ENCODE measurements at places on chromosomes 6 and 20.

- no peak for DNase-seq
These were observed 8.5 kb downstream of the EBF4 start for GRCh38 chr20:2700913-2701620.

DNA sequence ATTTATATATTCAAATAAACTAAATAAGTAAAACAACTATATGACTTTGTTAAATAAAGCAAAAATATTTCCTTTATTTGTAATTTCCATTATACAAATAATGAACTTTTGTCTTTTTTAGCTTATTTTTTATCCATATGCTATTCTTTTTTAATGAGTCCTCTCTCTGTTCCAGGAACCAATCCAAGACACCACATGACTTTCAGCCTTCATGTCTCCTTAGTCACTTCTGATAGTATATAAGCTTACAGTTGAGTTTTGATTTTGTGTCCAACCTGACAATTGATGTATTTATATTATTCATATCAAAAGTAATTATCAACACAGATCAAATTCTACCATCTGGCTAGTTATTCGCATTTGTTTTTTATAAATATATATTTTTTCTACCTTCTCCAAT is 582.3 kb upstream of the GJE1 start:
- DNase-seq: no peak

DNA sequence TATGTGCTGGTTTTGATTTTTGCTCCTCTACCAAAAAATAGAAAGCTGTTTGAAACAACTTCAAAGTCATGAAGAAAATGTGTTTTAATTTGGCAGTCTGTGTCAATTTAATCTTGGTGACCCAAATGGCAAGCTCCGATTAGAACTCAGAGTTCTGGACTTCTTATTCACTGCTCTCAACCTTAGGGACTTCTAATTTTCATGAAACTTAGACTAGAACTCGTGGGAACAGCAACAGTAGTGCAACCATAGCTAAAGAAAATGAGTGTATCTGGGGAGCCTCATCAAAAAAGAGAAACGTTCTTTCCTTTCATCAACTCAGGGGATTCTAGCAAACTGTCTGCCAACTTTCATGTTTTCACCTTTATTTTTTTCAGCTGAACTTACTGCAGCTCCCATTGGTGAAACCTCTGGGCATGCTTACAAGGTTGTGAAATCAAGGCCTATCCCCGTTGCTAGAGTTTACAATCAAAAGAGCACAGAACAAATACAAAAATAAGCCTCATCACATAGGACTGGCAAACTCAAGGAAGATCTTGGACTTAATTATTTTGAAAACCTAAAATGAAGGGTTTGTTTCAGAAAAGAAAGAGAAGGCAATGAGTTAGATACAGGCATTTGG is 114.0 kb upstream of the HSF2 start:
- DNase-seq: no peak

GRCh38 chr6:12260458-12261093 is 29.6 kb upstream of the EDN1 start:
- DNase-seq: no peak

- no peak for DNase-seq
These were observed 429.1 kb upstream of the CDH4 start for GRCh38 chr20:60822699-60823607.

GRCh38 chr6:102813489-102814275 is 1420.2 kb downstream of the GRIK2 start:
- no peak for DNase-seq

DNA sequence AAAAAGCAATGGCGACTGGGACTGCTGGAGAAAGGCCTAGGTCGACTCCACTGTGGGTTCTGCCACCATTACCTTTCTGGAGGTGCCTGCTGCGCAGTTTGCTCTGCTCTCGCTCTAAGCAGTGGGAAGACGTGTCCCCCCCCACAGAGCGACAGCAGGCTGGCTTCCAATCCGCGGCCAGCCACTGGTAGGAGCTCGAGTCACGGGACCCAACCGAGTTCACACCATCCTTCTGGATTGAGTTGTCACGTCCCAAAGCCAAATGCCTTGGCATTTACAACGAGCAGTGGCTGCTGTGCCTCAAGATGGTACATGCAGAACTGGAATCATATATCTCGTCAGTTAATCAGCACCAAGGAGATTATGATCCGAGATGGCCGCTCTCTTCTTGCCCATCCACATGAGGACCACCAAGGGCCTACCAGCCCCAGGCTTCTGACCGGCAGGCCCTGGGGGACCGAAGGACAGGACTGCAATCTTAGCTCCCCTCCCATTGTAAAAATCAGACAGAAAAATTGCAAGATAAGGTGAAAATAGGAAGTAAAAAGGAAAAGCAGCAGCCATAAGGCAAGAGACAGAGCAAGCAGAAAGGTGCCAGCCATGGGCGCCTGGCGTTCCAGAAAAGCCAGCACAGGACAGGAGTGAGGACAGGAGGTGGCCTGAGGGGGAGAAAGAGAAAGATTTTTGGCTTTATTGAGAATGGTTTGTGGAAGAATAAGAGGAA is 74.4 kb downstream of the TRAM2 start:
- DNase-seq: no peak

DNA sequence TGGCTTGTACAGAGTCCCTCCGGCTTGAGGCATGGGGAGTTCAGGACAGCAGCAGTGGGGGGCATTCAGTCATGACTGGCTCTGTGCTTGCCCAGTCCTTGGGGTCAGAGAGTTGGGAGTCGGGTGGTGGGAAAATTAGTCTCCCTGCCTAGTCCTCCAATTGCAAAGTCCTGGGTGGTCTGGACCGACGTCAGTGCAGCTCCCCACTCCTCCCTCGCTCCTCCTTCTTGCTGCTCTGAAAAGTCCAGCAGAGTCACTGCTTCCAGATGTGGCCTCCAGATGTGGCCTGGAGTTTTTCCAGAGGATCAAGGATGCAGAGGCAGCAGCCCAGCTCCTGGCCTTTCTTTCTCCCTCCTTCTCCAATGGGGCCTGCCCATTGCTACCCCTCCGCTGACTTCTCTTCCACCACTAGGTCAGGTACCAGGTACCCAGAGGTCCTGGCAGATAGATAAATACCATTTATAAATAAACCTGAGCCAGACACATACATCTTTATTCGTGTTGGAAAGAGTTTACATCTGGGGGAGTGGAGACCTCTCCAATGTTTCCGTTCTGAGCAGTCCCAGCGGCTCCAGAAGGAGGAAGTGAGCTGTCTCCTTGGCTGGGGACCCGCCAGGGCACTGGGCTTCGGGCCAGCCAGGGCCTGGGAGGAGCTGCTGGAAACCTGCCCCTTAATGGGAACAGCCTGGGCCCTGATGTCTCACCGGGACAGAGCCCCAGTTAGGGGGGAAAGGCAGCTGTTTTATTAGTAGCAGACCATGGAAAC is 49.0 kb upstream of the RNF24 start:
- DNase-seq: no peak

DNA sequence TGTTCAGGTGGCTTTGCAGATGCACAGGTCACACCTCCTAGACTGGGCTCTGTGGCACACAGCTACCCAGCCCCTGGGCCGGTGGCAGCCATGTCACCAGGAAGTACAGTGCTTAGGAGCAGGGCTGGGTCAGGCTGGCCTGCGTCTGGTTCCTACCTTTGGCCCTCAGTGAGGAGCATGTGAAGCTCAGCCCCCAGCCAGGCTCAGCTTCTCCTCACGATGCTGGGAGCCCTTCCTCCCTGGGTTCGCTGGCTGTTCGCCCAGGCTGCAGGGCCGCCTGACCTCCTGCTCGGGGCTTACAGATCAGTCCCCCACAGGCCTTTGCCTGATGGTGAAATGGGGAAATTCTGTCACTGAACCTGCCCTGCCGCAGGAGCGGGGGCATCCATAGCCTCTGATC is 23.1 kb downstream of the SPATA2 start:
- DNase-seq: no peak

DNA sequence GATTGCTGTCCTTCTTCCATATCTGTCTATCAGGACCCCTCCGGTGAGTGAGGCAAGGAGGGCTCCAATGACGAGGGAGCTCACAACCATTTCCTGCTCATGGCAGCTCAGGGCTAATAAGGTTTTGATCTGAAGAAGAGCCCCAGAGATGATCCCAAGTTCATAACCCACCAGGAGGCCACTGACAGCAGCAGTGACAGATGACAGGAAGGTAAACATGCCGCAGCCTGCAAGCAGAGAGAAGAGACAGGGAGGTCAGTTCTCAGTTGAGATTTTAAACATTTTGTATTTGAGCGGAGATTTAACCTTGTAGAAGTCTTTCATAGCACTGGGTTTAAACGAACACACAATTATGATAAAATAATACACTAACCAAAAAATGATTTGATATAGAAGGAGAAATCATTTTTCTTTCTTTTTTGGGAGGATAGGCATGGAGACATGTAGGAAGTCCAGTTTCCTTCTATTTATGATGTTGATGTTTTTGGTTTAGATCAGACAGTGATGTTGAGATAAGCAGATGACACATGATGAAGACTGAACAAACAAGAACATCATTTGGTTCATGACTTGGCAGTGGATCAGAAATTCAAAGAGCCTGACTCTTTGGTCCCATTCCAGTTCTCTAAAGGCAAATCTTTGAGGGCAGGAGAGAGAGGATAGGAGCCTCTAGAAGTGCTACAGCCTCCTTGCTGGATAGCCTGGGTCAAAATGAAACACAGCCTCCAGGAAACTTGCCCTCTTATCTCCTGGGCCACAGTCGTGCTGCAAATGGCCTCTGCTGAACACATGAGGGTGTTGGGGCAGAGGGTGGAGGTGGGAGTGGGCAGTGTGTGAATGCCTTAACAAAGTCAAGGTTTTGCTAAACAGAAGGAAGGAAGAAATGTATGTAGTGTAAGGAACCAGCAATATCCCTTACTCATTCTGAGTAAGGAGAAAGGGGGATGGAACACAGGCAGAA is 22.6 kb downstream of the SLC2A12 start:
- no peak for DNase-seq

- no peak for DNase-seq
These were observed 67.8 kb downstream of the TIAM2 start for GRCh38 chr6:155062866-155063341.

GRCh38 chr6:73233048-73233447 is 7.8 kb upstream of the KHDC1L start:
- DNase-seq: no peak

- DNase-seq: no peak
These were observed 142.9 kb downstream of the TFAP2A start for GRCh38 chr6:10271982-10272381.

GRCh38 chr6:105317607-105318533 is 85.0 kb downstream of the PREP start:
- no peak for DNase-seq

GRCh38 chr6:8013763-8014162 is 50.4 kb downstream of the BLOC1S5 start:
- DNase-seq: no peak

GRCh38 chr6:48553467-48554189 is 442.6 kb upstream of the PTCHD4 start:
- no peak for DNase-seq

DNA sequence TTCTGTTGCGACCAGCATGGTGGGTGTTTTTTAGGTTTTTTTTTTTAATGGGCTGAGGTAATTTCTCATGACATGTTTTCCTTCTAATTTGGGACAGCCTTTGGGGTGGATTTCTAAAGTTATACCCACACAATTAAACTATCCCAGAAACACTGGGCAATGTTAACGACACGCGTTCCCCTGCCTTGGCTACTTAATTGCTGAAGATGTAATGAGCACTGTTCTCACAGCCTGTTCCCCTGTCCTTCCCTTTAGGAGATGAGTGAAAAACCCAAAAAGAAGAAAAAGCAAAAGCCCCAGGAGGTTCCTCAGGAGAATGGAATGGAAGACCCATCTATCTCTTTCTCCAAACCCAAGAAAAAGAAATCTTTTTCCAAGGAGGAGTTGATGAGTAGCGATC is 5.2 kb downstream of the NOP56 start:
- DNase-seq: no peak

DNA sequence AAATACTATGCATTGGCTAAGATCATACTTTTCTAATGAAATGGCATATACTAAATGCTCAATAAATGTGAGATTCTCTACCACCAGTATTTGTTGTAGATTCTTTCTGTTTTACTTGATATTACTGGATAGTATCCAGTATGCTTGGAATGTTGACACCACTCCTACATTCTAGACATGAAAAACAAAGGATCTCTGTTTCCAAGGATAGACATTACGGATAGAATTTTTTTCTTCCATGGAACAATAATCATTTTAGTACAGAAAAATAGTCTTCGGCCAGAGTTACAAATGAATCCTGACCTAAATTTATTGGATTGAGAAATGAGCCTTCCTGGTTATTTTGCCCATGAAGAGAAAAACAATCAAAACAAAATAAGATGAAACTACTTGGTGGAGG is 258.2 kb upstream of the NT5E start:
- DNase-seq: no peak

DNA sequence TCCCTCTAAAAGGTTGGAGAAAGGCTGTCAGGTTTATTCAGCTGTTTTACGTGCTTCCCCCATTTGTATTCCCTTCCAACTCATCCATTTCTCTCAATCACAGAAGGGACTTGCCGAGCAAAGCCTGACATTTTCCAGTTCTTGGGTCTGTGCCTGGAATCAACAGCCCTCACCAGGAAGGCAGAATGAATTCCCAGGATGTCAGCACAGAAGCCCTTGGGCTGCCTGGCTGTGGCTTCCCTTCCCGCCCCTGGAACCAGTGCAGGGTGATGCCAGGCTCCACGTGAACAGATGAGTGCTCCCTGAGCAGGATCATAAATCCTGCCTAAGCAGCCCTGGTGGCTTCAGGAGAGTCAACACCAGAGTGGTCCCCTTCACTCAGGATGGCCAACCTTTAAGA is 86.1 kb upstream of the CD83 start:
- DNase-seq: no peak

DNA sequence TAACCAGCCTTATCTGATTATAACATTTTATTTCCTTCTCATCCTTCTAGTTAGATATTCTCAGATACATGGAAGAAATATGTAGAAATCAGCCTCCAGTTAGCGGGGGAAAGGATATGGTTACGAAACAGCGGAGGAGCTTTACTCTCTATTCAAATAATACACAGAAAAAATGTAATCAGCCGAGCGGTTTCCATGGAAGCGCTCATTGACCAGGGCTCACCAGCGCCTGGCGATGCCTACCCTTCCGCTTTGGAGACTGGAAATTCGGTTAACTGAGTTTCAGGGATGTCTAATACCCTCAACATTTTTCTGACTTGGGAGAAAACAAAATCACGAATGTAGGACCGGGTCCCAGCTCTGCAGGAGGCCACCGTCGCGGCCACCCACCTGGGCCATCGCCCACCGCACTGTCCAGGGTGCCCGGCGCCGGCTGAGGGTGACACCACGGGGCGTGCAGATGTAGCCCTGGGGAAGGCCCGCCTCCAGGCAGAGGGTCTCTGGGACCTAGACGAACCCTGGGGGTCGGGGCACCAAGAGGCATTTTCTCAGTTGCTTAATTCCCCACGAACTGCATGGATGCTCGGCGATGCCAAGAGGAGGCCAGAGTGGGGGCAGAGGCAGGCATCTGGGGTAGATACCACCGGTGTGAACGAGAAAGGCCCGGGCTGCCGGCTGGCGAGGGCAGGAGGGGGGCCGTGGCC is 1.7 kb downstream of the PRR18 start:
- DNase-seq: no peak

DNA sequence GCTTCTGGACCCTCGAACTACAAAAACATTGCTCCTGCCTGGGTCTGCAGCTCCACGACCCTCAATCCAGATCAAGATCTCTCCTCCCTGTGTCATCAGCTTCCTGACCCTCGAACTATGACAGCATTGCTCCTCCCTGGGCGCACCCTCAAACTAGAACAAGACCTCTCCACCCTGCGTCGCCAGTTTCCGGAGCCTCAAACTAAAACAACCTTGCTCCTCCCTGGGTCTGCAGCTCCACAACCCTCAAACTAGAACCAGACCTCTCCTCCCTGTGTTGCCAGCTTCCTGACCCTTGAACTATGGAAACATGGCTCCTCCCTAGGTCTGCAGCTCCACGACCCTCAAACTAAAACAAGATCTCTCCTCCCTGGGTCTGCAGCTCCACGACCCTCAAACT is 339.7 kb upstream of the SULF2 start:
- no peak for DNase-seq
